ENCODE measurements at places on chromosomes 7 and 10.
A peak's percentile ranks its signal among the peaks of the same experiment; 100 is the strongest.

GRCh38 chr7:16561943-16562342 is 35.3 kb downstream of the LRRC72 start:
- DNase-seq = no peak

- peak; percentile 80 for DNase-seq
Measured at GRCh38 chr10:48667960-48668590, 16.6 kb upstream of the WDFY4 start.

GRCh38 chr7:78649976-78650375 is 803.5 kb downstream of the MAGI2 start:
- DNase-seq = no peak

- DNase-seq = no peak
Measured at GRCh38 chr10:94088926-94089381, 95.2 kb downstream of the PLCE1 start.

DNA sequence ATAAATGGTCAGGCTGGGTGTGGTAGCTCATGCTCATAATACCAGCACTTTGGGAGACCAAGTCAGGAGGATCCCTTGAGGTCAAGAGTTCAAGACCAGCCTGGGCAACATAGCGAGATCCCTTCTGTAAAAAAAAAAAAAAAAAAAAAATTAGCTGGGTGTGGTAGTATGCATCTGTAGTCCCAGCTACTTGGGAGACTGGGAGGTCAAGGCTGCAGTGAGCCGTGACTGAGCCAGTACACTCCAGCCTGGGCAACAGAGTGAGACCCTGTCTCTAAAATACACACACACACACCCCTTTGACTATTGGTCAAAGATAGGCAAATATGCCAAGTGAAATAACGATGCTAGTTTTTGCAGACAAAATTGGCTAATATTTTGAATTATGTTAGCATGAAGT is 80.6 kb downstream of the IGF2BP3 start:
- DNase-seq = no peak

DNA sequence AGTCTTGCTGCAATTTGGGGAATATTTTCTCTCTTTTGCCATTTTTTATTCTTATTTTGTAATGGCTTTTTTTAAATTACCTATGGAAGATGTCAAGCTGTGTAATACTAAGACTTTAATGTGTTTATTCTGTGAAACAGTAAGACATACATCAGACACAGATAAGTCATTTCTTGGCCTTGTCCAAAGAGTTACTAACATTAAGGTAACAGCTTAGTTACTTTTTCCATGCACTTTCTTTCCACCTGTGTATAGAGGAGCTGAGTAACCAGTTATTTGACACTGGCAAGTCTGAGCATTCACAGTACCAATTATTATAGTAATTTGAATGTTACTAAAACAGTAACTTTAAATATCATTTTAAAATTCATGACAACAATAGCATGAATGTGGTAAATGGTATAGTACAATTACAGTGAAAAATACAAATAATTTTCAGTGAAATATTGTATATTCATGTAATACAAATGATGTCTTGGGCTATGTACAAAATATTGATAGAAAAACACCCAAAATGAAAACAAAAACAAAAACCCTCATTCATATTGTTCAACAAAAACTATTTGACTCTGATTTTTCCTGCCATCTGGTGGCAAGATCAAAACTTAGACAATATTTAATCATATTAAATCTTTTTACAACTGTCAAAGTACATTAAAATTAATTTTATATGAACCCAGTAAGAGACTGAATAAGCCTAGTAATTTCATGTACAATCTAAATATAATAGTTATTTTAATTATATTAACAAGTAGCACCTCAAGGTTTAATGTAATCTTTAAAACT is 259.8 kb upstream of the SEMA3A start:
- DNase-seq = no peak

DNA sequence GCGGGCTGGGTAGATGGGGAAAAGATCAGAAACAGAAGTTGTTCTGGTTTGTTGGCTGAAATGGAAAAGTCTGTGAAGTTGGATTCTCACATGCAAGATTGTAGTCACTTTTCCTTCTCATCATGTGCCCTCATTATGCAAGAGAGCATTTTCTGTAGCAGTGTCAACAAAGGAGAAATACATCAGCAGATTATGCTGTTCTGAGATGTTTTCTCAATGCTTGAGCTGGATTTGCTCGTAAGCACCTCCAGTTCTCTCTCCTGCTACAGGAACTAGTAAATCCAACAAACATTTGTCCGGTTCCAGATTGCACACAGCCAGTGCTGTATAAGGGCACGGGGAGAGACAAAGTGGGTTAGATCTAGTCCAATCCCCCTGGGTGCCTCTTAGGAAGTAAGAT is 90.0 kb downstream of the GATA3 start:
- no peak for DNase-seq

- no peak for DNase-seq
Measured at GRCh38 chr7:31957090-31957720, 113.0 kb downstream of the PDE1C start.

DNA sequence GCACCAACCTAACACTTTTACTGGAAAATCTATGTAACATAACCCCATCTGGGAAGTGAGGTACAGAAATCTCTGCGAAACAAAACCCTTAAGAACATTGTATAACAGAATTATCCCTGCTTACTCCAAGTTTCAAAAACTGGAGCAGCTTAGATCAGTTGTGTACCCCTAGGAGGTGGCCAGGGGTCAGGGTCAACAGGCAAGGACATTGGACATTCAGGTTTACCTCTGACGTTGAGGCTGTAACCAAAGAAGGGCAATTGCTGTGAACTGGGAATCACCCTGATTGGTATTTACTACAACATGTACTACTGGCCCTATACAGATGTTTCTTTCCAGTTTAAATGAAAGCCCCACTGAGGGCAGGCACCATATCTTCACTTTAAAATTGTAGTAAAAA is 13.1 kb downstream of the SFXN3 start:
- DNase-seq = no peak

- no peak for DNase-seq
Measured at GRCh38 chr7:68393051-68393450, 1205.2 kb upstream of the AUTS2 start.

All from KBM-7 (cell line).